CD4-positive, alpha-beta T cell treated with Interferon alpha-2 for 1 hour (primary cell): ENCODE measurements at places on chromosomes 12 and 14.

DNA sequence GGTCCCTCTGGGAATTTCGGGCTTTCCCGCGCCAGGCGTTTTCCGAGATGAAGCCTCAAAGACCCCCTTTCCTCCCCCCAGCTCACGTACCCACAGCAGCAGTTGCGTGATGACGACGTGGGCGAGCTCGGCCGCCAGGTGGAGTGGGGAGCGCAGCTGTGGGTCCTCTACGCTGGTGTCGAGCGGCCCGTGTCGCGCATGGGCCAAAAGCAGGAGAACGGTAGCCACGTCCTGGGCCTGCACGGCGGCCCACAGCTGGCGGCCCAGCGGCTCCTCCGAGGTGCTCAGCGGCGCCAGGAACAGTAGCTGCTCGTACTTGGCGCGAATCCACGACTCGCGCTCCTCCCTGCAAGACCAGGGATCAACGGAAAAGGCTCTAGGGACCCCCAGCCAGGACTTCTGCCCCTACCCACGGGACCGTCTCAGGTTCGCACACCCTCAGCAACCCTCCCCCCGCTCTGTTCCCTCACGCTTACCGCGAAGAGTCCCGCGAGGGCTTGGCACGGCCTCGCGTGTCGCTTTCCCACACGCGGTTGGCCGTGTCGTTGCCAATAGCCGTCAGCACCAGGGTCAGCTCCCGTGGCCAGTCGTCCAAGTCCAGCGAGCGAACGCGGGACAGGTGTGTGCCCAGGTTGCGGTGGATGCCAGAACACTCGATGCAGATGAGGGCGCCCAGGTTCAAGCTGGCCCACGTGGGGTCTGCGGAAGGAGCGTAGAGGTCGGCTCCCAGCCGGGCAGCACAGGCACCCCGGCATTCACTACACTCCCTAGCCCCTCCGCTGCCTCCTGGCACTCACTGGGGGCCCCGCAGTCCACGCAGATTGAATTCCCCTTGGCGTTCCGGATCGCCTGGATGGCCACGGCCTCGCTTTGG is 11.4 kb downstream of the AGAP2 start:
- DNase-seq = no peak

DNA sequence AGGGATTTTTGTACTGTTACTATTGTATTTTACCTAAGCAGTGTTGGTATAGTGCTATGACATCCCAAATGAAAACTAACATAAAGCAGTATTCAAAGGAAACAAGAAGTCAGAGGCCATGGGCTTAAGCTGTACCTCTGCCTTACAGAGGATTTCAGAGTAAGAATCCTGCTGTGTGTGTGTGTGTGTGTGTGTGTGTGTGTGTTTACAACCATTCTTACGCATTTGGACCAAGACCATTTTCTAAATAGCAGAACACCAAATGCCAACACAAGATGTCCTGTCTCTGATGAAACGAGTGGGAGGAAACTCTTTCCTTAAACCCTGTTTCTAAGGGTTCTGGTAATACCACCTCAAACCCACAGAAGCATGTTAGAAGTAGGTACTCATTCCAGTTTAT is 64.4 kb downstream of the PPP1R36 start:
- DNase-seq = no peak

DNA sequence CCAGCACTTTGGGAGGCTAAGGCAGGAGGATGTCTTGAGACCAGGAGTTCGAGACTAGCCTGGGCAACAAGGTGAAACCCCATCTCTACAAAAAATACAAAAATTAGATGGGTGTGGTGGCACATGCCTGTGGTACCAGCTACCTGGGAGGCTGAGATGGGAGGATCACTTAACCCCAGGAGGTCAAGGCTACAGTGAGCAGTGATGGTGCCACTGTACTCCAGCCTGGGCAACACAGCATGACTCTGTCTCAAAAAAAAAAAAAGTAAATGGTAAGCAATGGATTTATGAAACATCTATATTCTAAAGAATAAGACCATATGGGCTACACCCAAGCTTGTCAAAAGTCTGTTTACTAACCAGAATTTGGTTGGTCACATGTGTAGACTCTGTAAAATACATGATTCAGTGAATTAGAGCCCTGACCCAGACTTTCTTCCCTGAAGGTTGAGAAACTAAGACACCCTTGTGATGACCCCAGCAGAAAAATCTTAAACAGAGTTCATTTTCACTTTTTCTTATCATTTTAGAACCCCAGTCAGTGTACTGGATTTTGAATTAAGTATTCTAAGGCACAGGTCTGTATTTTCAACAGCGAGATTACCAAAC is 12.1 kb downstream of the FGD6 start:
- no peak for DNase-seq

DNA sequence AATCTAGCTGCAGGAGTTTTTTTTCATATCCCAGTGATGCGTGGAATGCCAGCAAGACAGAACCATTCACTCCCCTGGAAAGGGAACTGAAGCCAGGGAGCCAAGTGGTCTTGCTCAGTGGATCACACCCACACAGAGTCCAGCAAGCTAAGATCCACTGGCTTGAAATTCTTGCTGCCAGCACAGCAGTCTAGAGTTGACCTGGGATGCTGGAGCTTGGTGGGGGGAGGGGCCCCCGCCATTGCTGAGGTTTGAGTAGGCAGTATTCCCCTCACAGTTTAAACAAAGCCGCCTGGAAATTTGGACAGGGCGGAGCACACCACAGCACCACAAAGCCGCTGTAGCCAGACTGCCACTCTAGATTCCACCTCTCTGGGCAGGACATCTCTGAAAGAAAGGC is 86.9 kb upstream of the STXBP6 start:
- no peak for DNase-seq

GRCh38 chr12:1117371-1117770 is 126.3 kb downstream of the ERC1 start:
- no peak for DNase-seq

DNA sequence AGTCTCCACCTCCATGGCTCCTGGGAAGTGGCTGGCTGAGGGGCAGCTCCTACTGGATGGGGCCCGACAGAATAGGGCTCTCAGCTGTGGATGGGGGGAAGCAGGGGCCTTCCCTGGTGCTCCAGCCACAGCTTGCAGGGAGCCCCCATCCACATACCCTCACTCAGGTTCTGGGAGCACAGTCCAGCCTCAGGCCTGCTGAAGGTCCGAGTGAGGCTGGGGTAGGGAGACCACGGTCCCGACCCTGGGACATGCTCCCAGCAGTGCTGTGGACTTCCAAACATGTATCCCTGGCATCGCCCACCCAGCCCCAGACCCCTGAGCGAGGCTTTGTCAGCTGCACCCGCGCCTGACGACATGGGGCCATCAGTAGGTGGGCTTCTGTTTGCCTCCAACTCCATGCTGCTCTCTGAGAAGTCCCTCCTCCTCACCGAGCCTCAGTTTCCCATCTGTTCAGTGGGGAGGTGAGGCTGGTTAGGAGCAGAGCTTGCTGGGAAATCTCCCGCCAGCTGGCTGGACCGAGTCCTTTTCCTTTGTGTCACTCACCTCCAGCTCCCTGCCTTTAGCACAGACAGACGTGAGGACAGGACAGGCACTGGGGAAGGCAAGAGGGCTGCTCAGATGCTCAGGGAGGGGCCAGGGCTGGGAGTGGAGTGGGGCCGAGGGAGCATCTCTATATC is 9.1 kb upstream of the ATG101 start:
- no peak for DNase-seq

DNA sequence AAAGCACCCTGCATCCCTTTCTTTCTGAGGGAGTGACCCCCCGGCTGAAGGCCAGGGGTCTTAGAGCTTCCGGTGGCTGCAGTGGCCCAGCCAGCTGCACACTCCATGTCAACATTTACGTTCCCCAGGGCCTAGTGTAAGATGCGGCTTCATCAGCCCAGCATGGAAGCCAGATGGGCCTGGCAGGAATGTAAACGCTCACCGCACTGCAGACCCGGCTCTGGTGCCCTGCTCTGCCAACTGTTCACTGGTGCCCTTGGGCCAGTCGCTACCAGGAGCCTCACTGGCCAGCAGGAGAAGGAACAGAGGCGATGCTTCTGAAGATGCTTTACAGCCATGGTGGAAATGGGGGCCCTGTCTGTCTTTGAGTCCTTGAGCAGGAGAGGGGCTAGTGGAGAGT is 8.6 kb upstream of the TMEM119 start:
- DNase-seq = no peak

DNA sequence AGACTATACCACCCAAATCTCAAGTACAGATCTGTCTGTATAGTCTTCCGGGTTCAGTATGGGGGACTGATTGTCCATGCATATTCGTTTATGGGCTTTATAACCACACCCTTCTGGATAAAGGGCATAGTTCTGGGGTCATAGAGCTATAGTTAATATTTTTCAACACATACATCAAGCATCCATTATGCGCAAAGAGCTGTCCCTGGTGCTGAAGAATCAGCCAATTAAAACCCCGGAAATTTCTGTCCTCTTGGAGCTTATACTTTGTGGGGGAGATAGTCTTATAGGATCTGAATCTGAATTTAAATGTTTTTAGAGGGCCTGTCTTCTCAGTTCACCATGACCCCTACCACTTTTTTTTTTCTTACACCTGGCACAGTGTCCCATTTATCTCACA is 256.7 kb downstream of the SUDS3 start:
- DNase-seq = no peak

DNA sequence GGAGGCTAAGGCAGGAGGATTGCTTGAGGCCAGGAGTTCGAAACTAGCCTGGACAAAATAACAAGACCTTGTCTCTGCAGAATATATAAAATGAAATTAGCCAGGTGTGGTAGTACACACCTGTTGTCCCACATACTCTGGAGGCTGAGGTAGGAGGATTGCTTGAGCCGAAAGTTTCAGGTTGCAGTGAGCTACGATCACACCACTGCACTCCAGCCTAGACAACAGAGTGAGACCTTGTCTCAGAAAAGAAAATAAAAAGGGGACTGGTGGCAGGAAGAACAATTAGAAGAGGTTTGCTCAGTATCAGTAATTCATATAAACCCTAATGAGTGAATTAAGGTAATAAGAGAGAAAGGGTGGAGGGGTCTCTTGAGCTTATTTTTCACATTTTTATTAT is 8.0 kb downstream of the PSMA6 start:
- no peak for DNase-seq

- DNase-seq = no peak
These were observed 21.0 kb downstream of the FBRSL1 start for GRCh38 chr12:132510746-132511477.

DNA sequence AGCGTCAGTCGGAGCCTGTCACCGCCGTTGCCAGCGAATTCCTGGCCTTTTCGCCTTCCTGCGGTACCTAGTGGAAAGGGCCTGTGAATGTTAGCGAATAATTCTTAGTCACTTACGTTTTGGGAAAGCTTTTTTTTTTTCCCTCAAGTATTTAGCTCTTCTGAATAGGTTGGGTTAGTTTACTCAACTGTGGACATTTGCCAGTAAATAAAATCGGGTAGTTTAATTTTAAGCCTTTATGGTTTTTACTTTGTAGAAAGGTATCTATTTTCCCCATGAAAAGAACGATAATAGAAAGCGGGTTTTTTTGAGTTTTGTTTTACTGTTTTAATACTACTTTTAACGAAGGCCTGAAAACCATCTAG is 1.7 kb downstream of the YY1 start:
- no peak for DNase-seq

DNA sequence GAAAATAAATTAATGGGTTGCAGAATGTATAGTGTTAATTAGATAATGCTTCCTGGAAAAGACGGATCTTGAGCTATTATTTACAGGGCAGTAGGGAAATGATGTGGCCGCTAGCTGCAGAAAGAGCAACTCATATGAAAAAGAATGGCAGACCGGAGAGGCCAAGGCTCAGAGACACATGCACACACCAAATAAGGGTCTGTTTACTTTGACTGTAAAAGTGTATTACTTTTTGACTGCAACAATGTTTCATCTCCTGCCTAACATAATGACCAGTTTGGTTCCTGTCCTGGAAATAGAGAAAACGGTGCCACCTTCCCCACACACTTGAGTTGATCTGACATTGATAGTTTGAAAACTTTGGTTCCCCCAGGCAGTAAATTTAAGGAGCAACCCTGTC is 290.9 kb downstream of the CACNA1C start:
- DNase-seq = no peak

- no peak for DNase-seq
These were observed 33.4 kb upstream of the PSEN1 start for GRCh38 chr14:73102806-73103497.

DNA sequence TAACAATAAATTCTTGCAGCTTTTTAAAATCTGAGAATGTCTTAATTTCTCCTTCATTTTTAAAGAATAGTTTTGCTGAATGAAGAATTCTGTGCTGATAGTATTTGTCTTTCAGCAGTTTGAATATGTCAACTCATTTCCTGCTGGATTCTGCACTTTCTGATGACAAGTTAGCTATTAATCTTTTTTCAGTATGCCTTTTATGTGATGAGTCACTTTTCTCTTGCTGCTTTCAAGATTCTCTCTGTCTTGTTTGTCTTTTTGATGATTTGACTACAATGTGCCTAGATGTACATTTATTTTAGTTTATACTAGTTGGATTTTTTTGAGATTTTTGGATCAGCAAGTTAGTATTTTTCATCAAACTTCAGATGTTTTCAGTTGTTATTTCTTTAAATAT is 87.9 kb upstream of the AVPR1A start:
- no peak for DNase-seq

GRCh38 chr12:19332196-19332595 is 107.1 kb upstream of the AEBP2 start:
- DNase-seq = no peak

DNA sequence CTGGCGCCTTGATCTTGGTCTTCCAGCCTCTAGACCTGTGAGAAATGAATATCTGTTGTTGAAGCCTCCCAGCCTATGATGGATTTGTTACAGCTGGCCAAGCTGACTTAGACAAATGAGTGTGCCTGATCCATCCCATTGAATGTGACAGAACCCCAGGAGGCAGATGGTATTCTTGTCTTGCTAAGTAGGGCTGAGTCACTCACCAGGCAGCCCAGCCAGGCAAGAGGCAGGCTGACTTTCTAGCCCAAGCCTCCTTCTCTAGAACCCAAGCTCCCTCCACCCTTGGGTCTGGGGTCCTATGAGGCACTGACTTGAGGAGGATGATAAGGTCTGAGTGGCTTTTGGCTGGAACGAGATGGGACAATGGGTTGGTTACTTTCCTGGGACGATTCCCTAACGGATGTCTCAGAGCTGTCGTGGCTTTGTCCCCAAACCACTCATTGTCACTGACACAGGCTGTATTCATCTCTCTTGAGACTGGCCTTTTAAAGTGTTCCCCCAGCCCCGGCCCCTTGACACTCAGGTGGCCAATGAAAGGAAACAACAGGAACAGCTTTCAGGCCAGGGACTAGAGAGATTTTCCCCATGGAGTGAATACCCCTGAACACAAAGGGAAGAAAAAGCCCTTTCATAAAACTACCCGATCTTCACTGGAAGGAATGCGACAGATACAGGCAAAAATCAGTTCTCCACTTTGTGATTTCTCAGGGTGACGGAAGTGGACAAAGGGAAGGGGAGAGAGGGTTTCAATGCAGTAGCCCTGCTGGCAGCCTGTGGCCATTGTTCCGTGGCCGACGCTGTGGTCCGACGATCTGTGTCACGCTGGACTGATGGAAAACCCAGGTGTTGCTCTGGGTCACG is 264.2 kb downstream of the AACS start:
- DNase-seq = no peak
